ENCODE measurements at places on chromosomes 3 and 15.

DNA sequence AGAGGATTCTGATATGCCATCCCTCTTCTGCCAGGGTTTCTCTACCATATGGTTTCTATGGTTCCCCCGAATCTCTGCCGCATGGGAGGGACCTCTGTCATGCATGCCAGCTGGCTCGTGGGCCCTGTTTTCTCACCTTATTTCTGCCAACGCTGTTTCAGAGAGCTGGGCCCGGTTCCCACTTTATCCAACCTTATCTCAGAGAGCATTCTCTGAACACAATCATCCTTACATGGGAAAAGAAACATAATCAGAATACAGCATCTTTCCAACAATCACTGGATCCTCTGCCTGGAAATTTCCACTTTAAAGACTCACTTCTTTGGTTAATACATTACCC, 234.5 kb upstream of the ZBTB20 start:
- no peak for DNase-seq

DNA sequence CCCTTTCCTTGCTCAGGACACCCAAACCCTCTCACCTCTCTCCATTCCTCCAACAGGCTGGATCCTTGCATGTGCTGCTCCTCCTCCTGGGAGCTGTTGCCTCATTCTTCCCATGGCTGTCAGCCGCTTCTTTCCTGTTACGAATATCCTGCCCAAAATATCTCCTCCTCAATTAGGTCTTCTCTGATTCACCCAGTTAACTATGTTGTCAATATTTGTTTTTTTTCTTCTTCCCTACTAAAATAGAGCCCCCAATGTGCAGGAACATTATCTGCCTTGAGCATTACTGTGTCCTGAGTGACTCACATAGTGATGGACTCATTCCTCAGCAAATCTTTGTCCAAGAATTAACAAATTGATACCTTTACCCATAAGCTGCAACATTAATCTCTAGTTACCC, 357.2 kb downstream of the CLSTN2 start:
- DNase-seq: no peak

GRCh38 chr15:93803421-93804152, 427.8 kb upstream of the MCTP2 start:
- DNase-seq: peak; percentile 83

- DNase-seq: no peak
Measured at GRCh38 chr15:94793207-94793606, 561.8 kb downstream of the MCTP2 start.

DNA sequence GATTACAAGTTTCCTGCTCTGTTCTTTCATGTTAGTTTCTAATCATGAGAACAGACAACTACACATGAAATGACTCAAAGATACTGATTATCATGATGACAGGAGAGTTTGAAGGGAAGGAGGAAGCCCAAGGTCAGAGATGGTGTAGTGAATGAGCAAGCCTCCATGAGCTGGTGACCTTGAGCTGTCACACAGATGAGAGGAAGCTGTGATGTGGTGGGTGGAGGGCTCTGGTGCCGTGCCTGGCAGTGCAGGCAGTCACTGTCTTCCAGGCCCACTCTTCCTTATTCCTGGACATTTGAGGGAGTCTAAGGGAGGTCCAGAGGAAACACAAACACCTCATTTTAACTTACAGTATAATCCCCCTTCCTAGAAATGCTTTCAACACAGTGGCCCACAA, 133.4 kb upstream of the ROPN1 start:
- DNase-seq: no peak

DNA sequence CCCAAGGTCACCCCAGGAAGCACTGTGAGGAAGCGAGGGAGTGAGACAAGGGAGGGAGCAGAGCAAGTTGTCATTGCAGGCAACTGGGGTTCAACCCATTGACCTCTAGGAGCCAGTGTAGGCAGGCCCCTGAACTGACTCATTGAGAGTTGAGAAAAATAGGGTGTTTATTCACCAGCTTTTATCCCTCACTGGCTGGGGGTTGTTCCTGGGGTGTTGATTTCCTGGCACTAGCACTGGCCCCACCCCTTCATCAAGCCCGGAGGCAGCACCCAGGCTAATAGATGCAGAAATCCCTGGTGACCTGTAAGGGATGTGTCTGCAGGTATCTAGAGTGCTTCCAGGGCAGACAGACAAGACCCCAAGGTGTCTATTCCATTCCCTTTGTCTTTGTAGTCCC, 183.9 kb downstream of the ARRDC4 start:
- DNase-seq: no peak

DNA sequence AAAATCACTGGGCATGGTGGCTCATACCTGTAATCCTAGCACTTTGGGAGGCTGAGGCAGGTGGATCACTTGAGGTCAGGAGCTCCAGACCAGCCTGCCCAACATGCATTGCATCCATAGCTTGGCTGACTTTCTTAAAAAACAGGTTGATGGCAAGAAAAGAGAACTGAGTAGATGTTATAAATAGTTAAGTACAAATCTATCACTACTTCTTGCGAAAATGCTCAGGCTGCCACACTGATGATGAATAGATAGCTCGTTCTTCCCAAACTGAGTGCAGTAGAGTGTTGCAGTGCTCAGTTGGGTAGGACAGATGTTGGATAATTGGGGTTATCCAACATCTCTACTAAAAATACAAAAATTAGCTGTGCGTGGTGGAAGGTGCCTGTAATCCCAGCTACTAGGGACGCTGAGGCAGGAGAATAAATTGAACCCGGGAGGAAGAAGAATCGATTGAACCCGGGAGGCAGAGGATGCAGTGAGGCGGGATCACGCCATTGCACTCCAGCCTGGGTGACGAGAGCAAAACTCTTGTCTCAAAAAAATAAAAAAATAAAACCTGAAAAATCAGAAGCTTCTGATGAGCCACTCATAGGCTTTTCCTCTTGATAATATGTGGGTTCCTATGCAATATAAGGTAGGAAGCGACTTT, 1.2 kb downstream of the BTLA start:
- DNase-seq: no peak

DNA sequence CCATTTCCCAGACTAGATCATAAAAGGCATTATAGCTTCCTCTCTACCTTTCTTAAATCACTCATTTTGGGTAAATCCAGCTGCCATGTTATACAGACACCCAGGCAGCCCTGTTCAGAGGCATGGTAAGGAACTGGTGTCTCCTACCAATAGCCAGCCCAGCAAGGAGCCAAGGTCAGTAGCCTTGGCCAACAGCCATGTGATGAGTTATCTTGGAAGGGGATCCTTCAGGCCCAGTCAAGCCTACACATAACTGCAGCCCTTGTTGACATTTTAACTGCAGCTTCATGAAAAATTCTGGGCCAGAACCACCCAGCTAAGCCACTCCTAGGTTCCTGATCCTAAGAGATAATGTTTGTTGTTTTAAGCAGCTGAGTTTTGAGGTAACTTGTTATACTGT, 29.0 kb upstream of the ZMAT3 start:
- DNase-seq: no peak

DNA sequence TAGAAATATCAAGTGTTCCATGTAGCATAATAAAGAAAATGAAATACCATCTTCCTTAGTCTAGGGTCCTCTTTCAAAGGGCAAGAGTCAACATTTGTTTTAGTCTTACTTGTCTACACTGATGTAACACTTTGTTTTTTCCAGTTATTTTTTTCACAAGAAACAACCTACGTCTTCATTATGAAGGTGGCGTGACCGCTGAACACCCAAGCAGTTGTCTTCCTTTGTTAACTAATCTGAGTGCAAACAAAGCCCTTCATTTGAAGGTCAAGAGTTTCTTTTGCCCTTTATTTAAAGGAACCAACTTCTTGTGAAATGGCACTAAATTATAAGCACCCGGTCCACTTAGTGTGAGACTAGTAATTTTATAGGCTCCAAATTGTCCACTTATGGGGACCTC, 73.2 kb downstream of the CD47 start:
- no peak for DNase-seq

DNA sequence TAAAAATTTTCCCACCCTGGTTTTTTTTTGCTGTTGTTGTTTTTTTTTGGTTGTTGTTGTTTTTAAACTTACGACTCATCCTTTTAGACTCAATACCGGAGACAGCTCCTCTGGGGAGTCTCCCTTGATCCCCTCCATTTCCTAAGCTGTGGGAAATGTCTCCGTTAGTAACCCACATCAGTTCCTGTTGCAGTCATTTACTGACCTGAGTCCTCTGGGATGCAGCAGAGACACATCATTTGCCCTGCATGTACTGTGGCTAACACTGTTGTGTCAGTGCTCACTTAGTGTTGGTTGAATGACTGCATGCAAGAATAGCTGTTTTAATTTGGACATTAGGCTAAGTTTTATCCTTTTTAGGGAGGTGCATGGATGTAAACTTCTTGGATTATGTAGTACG, 83.8 kb downstream of the MBNL1 start:
- DNase-seq: no peak

GRCh38 chr3:149089395-149089794, 3.1 kb upstream of the HLTF start:
- no peak for DNase-seq

DNA sequence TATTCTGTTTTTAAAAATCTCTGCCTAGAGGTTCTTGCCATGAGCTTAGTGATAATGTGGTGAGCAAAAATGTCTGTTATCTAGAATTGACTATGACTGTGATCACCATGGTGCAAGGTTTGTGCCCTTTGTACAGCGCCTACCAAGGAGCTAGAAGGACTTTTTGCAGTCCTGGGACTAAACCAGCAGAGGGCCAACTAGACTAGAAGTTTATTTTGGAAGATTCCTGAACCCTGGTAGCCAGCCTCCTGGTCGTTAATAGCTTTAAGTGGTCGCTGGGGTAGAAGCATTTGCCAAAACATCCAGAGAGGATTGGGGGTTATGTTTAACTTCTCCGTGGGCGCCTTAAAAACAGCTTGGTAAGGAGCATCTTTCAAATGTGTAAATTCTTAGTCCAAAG, 7.8 kb downstream of the SCG5 start:
- no peak for DNase-seq

DNA sequence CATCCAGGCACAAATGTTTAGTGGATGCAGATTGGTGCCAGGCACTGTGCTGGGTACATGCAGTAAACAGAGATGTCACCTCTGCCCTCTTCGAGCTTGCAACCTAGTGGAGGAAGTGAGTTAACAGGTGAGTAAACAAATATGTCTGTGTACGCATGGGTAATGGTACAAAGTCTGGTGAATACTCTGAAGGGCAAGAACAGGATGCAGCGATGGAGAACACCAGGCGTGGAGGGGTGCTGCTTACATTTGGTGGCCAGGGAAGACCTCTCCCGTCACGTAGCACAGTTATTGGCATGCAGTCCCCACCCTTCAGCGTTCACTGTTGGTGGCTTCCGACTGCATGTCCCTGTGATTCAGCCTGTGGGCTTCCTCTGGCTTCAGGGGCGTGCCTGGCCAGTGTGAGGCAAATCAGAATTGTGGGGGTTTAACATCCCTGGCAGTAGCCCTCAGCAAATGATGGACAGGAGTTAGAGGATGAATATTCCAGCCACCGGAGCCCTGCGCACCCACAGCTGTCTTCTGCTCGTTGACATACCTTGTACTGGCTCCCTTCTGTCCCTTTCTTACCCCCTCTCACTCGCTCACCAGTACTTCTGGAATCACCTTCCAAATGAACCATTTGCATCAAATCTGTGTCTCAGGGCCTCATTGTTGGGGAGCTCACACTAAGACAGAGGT, 9.1 kb upstream of the HDAC11 start:
- no peak for DNase-seq

DNA sequence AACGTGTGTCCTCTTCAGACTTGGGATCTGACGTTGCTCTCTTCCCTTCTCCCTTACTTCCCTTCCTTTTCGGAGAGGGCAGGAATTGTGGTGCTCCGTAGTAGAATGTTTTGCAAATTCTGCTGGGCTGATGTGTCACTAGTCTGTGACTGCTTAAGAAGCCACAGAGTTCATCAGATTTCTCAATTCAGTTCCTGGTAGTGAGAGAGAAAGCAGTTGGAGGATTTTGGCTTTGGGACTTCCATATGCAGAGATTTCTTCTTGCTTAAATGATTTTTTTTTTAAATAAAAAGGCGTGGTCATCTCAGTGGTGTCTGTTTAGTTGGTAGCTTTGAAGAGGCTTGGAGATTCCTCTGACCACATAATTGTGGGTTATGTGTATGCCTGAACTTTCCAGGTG, 10.1 kb downstream of the CEMIP start:
- no peak for DNase-seq

- no peak for DNase-seq
Measured at GRCh38 chr3:58052373-58053273, 44.4 kb downstream of the FLNB start.

DNA sequence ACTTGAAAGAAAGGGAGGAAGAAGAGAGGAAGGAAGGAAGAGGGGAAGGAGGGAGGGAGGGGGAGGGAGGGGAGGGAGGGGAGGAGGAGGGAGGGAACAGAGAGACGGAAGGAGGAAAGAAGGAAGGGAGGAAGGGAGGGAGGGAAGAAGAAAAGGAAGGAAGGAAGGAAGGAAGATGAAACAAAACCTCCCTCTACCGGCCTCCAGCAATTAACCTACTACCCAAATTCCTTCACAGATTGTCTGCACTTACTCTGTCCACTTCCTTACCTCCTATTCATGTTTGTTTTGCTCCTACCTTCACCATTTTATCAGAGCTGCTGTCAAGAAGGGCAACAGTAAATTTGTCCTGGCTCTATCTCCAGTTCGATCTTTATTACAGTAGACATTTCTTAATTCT, 44.6 kb upstream of the BCL6 start:
- no peak for DNase-seq
